Gastroesophageal sphincter (tissue), 4 donors: ENCODE measurements at places on chromosomes 12 and 14. TPM values are rescaled to one million over a fixed set of nuclear protein-coding genes. Genes with fewer than 3 reads are reported as not detected.

DNA sequence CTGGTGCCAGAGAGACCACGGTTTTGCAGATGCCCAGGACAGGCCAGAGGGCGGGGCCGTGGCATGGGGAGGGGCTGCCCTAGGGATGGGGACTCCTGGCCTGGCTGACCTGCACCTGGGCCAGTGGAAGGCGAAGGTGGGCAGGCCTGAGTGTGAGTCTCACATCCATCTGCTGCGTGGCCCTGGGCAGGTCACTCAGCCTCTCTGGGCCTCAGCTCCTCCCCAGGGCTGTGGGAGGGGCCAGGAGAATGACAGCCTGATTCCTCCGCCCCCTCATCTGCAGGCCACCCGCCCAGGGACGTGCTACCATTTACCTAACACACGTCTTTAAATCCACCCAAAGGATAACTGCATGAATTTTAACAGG lies 90.9 kb downstream of the GALNT9 start:
- no peak for ATAC-seq

DNA sequence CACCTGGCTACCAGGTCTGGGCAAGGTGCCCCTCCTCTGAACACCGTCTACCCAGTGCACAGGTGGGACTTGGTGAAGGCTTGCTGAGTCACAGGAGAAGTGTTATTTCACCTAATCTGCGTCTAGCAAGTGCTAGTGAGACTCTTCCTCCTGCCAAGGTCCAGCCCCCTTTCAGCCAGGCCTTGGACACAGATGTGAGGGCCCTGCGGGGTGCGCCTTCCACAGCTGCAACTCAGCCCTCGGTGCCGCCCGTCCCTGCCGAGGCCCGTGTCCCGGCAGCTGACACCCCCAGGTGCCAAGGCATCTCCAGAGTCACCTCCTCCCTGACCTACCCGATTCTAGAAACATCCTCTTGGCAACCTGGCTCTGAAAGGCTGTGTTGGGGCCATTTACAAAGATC lies 55.1 kb downstream of the PRIMA1 start:
- no peak for ATAC-seq

- ATAC-seq = no peak
Measured at GRCh38 chr14:64760146-64760755, 56.0 kb downstream of the PLEKHG3 start.

DNA sequence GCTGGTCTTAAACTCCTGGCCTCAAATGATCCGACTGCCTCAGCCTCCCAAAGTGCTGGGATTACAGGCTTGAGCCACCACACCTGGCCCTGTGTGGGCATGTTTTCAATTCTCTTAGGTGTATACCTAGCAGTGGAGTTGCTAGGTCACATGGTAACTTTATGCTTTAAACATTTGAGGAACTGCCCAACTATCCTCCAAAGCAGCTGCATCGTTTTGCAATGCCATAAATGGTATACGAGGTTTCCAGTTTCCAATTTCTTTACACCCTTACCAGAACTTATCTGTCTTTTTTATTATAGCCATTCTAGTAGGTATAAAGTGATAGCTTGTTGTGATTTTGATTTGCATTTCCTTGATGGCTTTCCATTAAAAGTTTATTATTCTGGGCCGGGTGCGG lies 25.1 kb downstream of the RBMS2 start:
- no peak for ATAC-seq

GRCh38 chr12:96886998-96887677 lies 19.9 kb upstream of the NEDD1 start:
- no peak for ATAC-seq

- ATAC-seq = no peak
Measured at GRCh38 chr12:12025799-12026386, 44.8 kb upstream of the BCL2L14 start.

The SLC25A47 gene
- not detected for total RNA-seq

The HHIPL1 gene
- total RNA-seq = 2.7 TPM

The TSPAN9 gene
- total RNA-seq = 30.2 TPM

The DEGS2 gene
- 0.47 TPM for total RNA-seq
